GM23338 (cell line): ENCODE measurements at places on chromosomes 16 and 17.

- no peak for DNase-seq
These were observed 15.1 kb downstream of the CDH11 start for GRCh38 chr16:65106757-65107156.

GRCh38 chr17:75102385-75102821, 7.4 kb upstream of the ARMC7 start:
- DNase-seq: peak; percentile 37

- DNase-seq: peak; percentile 53
These were observed 147.9 kb upstream of the MON1B start for GRCh38 chr16:77043076-77043475.

DNA sequence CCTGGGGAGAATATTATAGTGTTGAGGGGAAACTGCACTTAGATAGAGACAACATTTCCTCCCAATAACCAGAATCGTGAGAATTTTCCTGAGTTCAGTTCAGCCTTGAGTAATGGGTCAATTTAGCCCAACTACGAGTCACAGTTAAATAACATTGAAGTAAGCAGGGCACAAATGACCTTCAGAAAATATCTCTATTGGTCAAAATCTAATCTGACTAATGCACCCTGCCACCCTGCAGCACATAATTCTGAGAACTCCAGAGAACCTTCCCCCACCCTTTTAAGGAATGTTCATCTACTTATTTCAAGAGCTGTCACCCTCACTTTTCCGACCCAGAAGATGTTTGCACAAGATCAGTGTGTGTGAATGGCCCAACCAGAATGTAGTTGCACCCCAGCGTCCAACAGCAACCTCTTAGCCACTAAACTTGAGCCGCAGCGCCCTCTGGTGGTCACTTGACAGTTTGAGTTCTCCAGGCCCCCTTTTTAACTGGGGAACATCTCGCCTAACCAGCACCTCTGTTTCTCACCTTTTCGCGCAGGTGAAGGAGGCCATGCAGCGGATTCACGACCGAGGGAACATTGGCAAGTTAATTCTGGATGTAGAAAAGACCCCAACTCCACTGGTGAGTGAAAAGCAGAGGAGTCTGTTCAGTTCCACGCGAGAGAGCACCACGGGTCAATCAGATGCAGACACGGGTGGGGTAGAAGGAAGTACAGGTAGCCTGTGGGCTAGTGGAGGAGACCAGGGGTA, 50.9 kb upstream of the CLEC3A start:
- peak; percentile 96 for DNase-seq

GRCh38 chr16:19014461-19014860, 30.7 kb downstream of the TMC7 start:
- peak; percentile 50 for DNase-seq

DNA sequence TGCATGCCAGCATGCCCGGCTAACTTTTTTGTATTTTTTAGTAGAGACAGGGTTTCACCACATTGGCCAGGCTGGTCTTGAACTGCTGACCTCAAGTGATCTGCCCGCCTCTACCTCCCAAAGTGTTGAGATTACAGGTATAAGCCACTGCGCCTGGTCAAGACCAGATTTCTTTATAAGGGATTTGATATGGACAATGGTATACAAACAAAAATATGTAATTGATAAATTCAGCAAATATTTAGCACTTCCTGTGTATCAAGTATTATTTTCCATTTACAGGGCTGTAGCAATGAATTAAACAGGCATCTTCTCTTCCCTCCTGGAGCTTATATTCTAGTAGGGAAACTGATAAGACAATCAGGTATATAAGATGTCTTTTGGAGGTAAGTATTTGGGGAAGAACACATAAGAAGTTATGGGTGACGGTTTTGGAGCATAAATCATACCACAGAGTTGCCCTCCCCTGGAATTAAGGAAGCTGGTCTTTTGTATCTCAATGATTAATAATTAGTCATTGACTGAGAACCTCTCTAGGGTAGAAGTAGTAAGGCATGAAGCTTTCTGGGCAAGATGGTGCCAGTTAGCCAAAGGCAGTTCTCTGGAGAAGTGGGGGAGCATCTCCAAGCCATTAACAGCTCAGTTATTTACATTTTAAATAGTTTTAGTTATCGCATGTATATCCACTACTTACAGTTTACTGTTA, 35.8 kb downstream of the TANC2 start:
- DNase-seq: no peak

DNA sequence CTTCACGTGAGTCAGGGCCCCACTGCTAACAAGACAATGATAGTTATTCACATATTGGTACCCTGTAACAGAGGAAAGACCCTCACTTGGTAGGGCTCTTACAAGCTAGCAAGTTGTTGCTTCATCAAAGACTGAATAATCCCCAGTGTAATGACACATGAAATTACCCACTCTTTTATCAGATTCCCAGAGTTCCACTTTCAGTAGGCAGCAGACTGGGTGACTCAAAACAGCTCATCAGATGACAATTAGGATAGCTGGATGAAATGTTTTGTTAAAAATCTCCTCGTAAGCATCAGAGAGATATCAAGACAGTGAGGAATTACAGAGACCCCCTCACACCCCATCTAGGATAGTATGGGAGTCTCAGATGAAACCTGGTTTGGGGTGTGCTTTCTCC, 6.8 kb upstream of the OR1E2 start:
- no peak for DNase-seq

- no peak for DNase-seq
These were observed 127.9 kb downstream of the ENGASE start for GRCh38 chr17:79202480-79202879.

DNA sequence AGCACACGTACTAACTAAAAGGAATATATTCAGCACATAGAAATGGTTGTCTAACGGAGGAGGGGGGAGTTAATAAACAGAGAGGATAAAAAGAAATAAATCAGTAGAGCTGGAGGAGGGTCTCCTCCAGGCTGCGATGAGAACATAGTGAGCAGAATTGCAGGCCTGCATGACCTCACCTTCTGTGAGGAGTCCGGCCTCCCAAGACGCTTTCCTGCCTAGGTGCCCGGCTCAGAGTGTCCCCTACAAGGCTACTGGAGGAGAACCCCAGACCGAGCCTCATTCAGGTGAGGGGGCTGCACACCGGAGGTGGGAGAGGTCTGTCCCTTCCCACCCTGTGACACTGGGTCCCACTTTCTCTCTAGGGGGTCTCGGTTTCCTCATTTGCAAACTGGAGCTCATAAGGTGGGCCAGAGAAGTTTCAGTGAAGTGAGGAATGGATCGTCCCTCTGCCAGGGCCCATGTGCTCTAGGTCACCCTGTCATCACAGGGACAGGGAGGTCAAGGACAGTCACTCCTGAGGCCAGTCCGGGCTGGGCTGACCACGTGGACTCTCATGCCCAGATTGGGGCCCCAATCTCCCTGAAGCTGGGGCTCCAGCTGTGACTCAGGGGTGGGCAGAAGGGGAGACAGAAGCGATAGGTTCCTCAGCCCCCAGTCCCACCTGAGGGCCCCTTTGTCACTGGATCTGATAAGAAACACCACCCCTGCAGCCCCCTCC, 3.3 kb upstream of the HBM start:
- no peak for DNase-seq

- DNase-seq: no peak
These were observed 14.8 kb upstream of the GFOD2 start for GRCh38 chr16:67733734-67734470.

DNA sequence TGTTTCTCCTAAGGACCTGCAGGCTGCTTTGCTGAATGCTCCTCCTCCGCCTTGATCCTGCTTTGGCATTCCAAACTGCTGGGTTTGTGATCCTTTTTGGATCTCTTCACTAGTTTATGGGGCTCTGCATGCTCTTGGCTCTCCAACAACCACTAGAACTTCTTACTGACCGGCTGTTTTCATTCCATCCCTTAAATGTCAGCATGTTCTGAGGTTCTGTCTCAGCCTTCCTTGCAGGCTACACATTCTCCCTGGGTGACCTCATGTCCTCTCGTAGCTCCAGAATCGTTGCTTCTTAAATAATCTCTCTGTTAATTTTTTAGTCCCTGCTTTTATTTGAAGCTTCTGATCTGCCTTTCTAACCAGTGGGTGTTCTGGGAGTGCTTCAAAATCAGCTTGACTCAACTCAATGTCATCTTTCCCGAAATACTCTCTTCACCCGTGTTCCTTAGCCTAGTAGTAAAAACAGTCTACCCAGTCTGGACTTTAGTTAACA, 119.0 kb upstream of the HS3ST2 start:
- no peak for DNase-seq

GRCh38 chr16:49701789-49702494, 154.0 kb downstream of the ZNF423 start:
- DNase-seq: peak; percentile 83

DNA sequence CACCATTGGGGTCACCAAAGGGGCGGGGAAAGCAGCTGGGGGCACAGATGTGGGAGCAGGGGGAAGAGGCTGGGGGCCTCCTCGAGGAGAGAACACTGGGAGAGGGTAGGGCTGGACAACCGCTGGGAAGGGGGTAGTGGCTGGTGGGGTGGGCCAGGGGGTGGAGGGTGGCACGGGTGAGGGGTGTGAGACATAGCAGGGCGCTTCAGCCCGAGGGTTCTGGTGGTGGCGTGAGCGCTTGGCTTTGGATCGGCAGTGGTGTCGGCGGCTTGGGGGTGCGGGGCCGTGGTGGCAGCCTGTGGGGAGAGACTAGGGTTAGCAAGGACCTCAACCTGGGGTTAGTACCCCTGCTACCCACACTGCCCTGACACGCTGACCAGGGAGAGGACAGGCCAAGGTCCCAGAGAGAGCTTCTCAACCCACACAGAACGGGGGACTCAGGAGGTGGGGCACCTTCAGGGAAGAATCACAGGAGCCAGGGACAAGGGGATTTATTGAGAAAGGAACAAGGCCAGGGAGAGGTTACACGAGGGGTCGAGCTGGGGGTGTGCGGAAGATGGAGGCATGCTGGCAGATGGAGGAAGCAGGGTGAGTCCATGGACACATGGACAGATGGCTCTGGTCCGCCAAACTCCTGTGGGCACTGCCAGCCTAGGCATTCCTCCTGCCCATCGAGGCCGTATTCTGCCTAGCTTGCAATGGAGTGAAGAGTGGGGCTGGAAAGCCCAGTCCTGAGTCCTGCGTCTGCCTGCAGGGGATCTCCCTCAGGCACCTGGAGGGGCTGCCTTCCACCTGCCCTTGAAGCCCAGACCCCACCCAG, 8.4 kb downstream of the PER1 start:
- no peak for DNase-seq

DNA sequence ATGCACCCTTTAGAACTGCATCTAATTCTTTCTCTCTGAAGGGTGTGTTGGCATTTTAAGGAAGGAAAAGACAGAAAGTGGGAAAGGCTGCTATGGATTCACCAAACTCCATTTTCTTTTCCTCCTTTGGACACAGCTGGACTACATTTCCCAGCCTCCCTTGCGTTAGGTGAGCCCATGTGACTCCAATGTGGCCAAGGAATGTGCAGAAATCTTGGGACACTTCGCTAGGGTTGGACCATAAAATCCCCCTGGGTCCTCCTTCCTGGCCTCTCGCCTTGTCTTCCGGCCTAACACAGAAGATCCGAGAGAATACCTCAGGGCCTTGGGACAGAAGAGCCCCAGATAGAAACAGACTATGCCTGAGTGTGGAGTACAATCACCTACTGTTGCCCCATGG, 56.3 kb downstream of the ABCC12 start:
- DNase-seq: peak; percentile 61
